ENCODE measurements at places on chromosomes 5 and 9.

DNA sequence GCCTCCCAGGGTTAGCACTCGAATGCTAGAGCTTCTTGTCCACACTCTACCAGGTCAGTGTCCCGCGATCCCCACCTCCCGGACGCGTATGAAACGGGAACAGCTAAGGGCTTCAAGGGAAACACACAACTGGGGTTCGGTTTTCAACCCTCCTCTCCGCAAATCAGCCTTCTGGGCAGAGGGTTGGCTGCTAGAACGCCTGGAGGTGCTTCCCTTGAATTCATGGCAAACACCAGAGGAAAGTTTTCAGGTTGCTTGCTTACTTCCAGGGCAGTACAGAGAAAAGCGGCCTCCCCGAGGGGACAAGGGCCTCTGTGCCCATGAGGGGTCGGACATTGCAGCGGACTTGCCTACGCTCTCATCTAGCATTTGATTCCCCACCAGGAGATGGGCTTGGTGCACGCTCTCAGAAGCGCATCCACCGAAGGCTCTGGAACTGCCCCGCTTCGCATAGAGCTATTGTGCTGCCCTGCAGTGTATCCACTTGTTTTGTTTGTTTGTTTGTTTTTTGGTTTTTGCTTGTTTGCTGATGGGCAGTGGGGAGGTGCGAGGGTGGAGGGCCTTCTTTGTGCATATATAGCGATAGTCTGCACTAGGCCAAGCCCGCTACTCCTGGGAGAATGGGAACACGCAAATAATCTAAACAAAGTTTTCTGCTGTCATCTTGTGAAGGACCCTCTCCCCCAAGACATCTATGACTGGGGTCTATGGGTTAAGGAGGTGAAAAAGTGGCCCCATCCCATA is 1.3 kb upstream of the DMRT3 start:
- no peak for DNase-seq

- DNase-seq: peak; percentile 8
Measured at GRCh38 chr5:83911367-83911919, 190.8 kb upstream of the HAPLN1 start.

GRCh38 chr5:67679184-67679841 is 482.7 kb upstream of the CD180 start:
- DNase-seq: no peak

DNA sequence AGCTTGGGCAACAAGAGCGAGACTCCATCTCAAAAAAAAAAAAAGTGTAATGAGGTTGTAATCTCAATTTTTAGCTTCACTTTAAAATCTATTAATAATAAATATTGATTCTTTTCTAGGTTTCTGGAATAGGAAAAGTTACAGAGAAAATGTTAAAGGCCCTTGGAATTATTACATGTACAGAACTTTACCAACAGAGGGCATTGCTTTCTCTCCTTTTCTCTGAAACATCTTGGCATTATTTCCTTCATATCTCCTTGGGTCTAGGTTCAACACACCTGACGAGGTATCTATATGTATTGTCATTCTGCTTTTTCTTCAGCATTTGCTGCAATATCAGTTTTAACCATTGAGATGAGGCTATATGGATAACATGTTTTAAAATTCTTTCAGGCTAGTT is 26.6 kb upstream of the ANKDD1B start:
- DNase-seq: no peak

- DNase-seq: no peak
Measured at GRCh38 chr5:40405996-40406740, 273.5 kb upstream of the PTGER4 start.

DNA sequence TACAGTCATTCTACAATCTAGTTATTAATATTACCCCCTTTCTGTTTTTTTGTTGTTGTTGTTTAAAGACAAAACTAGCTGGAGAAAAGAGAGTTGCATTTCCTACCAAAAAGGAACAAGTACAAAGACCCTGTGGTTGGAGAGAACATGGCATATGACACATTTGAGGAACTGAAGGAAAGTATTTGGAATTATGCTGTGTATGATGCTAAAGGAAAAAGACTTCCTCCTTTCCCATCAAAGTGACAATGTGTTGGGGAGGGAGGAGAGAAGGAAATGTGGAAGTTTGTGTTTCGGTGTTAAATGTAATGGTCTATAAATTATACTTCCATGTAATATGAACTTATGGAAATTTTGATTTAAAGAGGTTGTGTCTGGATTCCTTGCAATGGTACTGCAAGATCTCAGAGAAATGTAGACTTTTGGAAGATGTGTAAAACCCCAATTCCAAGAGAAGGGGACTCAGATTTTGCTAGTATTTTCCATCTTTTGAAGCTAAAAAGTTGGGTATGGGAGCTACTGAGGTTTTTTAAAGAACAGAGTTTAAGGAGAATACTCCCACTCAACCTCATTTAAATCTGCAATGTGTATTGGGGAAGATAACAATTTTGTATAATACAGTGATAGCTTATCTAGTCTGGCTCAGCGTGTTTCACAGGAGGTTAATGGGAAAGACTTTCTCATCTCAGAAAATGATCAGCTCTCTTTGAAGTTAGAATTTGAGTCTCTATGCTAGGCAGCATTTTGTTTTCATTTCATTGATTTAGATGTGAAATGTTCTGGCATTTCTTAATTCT is 15.4 kb upstream of the TNFSF8 start:
- no peak for DNase-seq

- DNase-seq: no peak
Measured at GRCh38 chr9:11086561-11086960, 473.8 kb upstream of the PTPRD start.

DNA sequence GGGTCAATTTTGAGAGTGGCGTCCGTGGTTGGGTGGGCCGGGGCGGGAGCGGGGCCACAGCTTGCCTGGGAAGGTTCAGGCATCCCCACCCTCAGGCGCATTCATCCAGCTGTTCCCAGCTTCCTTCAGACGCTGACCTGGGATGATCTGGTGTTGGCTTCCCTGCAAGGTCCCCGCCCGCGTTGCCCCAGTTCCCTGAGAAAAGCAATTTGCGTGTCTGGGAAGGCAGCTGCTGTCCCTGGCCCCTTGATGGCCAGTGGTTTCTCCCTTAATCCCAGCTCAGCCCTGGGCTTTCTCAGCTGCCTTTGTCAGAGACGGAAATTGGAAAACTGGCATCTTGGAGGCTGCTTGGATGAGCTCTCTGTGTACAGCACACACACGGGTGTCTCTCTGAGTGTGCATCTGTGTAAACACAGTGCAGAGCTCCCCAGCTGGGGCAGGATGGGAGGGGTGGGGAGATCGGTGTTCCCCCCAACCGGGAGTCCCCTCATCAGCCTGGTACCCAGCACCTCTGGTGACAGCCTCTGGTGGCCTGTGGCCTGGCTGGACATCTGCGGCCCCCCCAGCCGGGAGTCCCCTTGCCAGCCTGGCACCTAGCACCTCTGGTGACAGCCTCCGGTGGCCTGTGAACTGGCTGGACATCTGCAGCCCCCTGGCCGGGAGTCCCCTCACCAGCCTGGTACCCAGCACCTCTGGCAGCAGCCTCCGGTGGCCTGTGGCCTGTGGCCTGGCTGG is 94.0 kb downstream of the COL5A1 start:
- no peak for DNase-seq

- peak; percentile 64 for DNase-seq
Measured at GRCh38 chr5:98770209-98770910, 3.1 kb upstream of the RGMB start.

DNA sequence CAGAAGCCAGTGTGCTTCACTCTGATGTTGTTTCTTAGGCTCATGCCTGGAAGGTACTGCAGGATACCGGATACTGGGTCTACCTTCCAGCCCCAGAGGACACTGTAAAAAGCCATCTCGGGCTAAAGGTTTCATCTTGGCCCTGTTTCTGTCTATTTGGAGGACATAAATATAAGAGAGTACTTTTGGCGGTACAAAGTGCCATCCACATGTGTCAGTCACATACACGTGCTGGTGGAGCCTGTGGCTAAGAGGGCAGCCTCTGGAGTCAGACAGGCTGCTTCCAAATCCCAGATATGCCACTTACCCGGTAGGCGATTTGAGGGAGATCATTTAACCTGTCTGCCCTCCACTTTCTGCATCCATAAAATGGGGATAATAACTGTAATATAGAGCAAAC is 160.4 kb downstream of the NR3C1 start:
- no peak for DNase-seq

DNA sequence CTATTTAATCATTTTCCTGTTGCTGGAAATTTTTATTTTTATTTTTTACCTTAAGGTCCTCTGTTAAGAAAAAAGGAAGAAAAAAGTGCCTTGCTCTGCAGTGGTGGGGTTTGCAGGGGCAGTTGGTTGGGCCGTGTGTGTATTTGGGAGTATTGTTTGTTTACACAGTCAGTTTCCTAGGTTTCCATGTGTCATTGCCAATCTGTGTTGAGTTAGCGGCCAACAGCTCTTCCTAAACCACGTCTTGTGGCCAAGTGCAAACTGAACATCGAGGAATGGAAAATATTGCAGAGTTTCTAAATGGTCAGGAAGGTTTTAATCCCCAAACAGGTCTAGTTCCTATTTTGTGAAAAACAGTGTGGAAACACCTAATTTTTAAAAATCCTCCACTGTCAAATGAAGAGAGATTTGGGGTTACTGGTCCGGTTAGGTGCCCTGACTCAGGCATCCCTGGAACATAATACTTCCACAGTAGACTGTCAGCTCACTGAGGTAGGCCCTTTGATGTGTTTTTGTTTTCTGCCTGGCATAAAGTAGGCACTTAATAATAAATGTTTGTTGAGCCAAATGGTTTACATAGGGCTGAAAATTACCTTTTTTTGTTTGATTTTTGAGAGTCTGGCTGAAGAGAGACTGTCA is 37.0 kb downstream of the MAMDC2 start:
- DNase-seq: peak; percentile 72

GRCh38 chr9:136194540-136194939 is 10.4 kb downstream of the LHX3 start:
- no peak for DNase-seq

GRCh38 chr5:136446565-136446964 is 81.2 kb upstream of the TRPC7 start:
- no peak for DNase-seq

DNA sequence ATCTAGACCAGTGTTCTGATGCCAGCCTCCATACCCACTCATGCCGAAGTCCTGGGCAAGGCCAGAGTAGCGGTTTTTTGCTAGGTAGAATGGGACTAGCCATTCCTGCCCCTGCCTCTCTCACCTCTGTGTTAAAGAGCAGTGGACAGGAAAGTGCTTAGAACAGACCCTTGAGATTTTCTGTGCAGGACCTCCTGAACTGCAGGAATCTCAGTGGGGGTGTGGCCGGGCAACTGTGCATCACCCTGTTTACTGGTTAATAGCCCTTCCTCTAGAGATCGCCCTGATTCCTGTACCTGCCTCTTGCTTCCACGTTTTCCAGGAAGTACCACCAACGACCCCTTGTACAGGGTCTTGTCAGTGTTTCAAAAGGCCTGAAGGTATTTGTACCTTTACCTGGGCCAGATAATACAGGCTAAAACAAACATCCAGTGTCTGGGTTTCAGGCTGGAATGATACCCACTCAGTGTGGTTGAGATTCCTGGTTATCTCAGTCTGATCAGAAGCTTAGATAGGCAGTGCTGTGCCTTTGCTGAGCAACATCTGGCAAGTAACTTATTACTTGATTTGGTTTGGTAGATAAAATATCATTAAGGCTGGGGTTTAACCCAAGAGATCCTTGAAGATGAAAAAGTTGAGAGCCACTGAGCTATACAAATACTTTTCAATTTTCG is 65.9 kb downstream of the RGS3 start:
- DNase-seq: no peak

DNA sequence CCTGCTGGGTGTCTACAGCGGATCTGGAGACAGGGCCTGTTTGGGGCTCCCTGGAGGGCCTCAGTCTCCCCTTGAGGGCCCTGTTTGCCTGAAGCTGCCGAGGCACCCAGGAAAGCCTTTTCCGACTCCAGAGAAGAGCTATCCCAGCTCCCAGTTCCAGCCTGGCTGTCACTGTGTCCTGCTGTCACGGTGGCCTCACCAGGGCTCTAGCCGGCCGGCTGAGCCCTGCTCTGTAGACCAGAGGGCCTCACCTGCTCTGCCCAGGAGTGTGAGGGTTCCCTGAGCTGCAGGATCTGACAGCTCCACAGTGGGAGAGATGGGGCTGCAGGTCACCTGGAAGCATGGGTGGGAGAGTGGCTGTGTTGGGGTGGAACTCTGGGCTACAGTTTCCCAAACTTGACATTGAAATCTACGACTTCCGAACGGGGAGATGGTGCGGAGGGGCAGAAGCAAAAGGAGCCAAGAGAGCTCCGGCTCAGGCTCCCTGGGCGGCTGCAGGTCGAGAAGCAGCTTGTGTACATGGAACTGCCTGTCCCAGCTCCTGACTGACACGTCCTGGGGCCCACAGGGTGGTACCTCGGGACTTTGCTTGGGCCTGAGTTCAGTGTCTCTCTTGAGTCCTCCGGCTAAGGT is 94.9 kb downstream of the CACNA1B start:
- no peak for DNase-seq

DNA sequence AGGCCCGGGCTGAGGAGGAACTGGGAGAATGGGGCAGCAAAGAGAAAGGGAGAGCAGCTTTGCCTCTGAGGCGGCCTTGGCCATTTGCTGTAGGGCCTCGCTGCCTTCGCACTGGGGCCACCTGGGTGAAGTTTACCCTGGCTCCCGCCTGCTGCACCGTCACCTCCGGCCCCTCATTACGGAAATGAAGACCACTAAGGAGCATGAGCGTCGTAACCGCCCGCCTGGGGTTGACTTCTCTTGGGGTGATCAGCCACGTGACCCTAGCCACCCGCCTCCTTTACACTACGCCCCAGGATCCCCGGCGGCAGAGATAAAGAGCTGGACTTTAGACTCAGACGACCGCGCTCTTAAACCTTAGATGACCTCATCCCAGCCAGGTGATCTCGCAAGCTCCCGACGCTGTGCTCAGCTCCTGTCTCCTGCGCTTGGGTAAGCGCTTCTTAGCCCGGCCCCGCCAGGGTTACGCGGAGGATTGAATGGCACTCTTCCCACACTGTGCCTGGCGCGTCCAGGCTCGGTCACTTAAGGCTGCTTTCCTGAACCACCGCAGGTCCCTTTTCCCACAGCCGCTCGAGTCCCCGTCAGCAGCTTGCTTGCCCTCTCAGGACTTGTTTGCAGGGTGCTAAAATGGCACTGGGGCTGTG is 107.9 kb upstream of the LARP1 start:
- no peak for DNase-seq
